HepG2 (cell line): ENCODE measurements at places on chromosomes 7 and 10. TPM values are rescaled to one million over a fixed set of nuclear protein-coding genes. Genes with fewer than 3 reads are reported as not detected.

VAX1 gene
- polyA plus RNA-seq: not detected in 2 replicates

ADAMTS14 gene
- 0.07 and 0.10 TPM in 2 replicates for polyA plus RNA-seq

FEZF1 gene
- polyA plus RNA-seq: not detected in 2 replicates

MRPS24 gene
- polyA plus RNA-seq: 153 and 162 TPM in 2 replicates

PSD gene
- polyA plus RNA-seq: 0.58 and 0.59 TPM in 2 replicates

HOXA9 gene
- polyA plus RNA-seq: not detected in 2 replicates

VIPR2 gene
- polyA plus RNA-seq: not detected in 2 replicates
